ENCODE measurements at places on chromosomes 5 and 9. TPM values are rescaled to one million over a fixed set of nuclear protein-coding genes. Genes with fewer than 3 reads are reported as not detected.

SLC4A9 gene
- not detected for total RNA-seq

ZNF354C gene
- total RNA-seq = 6.9 TPM

SECISBP2 gene
- total RNA-seq = 19.0 TPM

PCDHGA7 gene
- 1.6 TPM for total RNA-seq

C6 gene
- total RNA-seq = not detected

PCA3 gene
- not detected for total RNA-seq

MSMP gene
- not detected for total RNA-seq

CARD9 gene
- total RNA-seq = not detected

CERCAM gene
- total RNA-seq = 525 TPM

AK8 gene
- total RNA-seq = 1.0 TPM

PAX5 gene
- not detected for total RNA-seq

ZNF879 gene
- 1.8 TPM for total RNA-seq

PSAT1 gene
- 376 TPM for total RNA-seq

AGXT2 gene
- total RNA-seq = not detected

MCC gene
- total RNA-seq = 8.8 TPM

P4HA2 gene
- 337 TPM for total RNA-seq

TCERG1 gene
- 23.6 TPM for total RNA-seq

SLC2A8 gene
- 9.9 TPM for total RNA-seq

BTNL3 gene
- total RNA-seq = not detected

DBH gene
- total RNA-seq = not detected

LRRC14B gene
- total RNA-seq = not detected

OTULIN gene
- total RNA-seq = 36.8 TPM

PDE6A gene
- total RNA-seq = not detected

GCNT1 gene
- total RNA-seq = 26.3 TPM

GAPT gene
- total RNA-seq = not detected

FOXI1 gene
- not detected for total RNA-seq

FOXD1 gene
- 50.0 TPM for total RNA-seq

KLHL3 gene
- total RNA-seq = 0.51 TPM

HAND1 gene
- total RNA-seq = not detected

ENTPD2 gene
- total RNA-seq = not detected

TMEM215 gene
- not detected for total RNA-seq

MYORG gene
- 0.13 TPM for total RNA-seq

SHOC1 gene
- not detected for total RNA-seq

SOHLH1 gene
- not detected for total RNA-seq

DDX4 gene
- not detected for total RNA-seq

DPYSL3 gene
- total RNA-seq = 42.8 TPM

GARIN3 gene
- not detected for total RNA-seq

POU5F2 gene
- total RNA-seq = 0.76 TPM

SSNA1 gene
- total RNA-seq = 105 TPM
